ENCODE measurements at places on chromosomes 11 and 22.
A peak's percentile ranks its signal among the peaks of the same experiment; 100 is the strongest.

DNA sequence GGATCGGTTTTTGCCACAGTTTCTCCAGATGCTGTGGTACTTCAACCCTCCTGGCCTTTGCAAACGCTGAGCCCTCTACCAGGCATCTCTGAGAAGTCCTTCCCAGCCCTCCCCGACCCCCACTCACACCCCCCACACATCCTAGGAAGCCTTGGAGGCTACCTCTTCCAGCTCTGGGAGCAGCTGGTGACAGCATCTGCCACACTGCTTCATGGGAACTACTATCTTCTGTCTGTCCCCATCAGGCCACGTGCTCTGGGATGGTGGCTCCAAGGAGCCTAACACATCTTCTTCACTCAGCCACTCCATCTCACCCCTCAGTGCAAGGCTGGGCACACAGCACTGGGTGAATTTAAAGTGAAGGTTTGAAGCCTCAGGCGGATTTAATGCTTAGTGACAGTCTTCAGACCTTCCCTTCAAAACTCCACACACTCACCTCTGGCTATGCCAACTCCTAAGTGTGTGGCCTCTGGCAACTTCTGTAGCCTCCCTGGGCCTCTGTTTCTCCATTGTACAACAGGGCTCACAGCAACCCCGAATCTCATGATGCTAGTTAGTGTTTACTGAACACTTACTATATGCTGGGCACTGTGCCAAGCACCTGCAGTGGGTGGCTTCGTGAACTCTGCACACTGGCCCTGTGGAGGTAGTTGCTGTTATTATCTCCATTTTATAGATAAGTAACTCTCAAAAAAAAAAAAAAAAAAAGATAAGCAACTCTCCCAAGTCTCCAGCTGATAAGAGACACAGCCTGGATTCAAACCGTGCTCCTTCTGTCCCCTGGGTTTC lies 7.3 kb upstream of the TP53I11 start:
- DNase-seq, result peak; percentile 92

DNA sequence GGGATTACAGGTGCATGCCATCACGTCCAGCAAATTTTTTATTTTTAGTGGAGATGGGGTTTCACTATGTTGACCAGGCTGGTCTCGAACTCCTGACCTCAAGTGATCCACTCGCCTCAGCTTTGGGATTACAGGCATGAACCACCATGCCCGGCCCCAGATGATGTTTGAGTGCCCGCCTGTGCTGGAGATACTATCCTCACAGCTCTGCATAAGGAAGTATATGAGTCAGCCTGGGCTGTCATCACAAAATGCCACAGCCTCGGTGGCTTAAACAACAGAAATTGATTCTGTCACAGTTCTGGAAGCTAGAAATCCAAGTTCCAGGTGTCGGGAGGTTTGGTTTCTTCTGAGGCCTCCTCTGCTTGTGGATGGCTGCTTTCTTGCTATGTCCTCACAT lies 119.3 kb downstream of the OSBP2 start:
- no peak for DNase-seq

DNA sequence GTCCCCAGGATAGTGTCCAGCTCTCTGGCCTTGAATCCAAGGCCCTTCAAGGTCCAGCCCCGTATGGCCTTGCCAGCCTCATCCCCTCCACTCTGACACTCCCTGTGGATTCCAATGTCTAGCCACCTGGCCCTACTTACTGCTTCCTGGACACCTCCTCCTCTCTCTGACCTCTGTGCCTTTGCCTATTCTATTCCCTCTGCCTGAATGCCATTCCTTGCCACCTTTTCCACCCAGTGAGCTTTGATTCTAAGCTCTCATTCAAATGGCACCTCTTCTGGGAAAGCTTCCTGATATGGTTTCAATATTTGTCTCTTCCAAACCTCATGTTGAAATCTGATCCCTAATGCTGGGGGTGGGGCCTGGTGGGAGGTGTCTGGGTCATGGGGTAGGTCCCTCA lies 31.9 kb upstream of the TTLL12 start:
- DNase-seq, result no peak

- DNase-seq, result no peak
Measured at GRCh38 chr11:105863523-105863922, 158.5 kb downstream of the MSANTD4 start.

GRCh38 chr11:2203440-2204259 lies 32.0 kb upstream of the TH start:
- no peak for DNase-seq

- peak; percentile 89 for DNase-seq
Measured at GRCh38 chr22:23036684-23037428, 33.5 kb upstream of the GNAZ start.

GRCh38 chr11:68950270-68950669 lies 30.5 kb downstream of the MRGPRD start:
- peak; percentile 19 for DNase-seq

DNA sequence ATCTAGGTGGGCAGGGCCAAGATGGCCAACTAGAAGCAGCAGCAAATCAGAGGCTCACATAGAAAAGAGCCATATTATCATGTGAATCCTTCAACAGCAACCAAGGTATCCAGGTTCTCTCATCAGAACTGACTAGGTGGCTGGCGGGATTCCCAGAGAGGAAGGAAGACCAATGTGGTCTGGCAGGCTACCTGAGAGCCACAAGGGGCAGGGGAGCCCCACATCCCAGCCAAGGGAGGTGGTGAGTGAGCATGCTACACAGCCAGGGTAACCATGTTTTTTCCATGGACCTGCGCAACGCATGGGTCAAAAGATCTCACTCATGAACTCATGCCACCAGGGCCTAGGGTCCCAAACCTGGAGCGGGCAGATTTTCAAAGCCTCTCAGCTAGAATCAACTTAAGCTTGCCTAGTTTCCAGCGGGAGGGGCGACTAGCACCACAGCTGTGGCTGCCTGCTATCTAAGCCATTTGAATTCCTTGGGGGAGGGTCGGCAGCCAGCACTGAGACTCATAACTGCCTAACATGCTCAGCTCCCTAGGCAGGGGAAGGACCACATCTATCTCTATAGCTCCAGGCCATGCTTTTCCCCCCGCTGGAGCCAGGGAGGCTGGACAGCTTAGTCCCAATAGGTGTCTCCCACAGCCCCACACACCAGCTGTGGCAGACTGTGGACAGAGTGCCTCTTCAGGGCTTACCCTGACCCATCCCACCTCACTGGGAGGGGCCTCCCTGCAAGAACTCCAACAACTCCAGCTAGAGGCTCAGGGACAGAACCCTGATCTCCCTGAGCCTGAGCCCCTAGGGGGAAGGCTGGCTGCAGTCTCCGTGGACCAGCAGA lies 28.7 kb upstream of the CASP12 start:
- no peak for DNase-seq

- no peak for DNase-seq
Measured at GRCh38 chr11:7706377-7706776, at the start of gene OVCH2. Gene OVCH2 (minus strand): TSS chr11:7706477. CDS start chr11:7706394, 83 bp downstream.

- no peak for DNase-seq
Measured at GRCh38 chr11:10605941-10606381, 37.5 kb upstream of the LYVE1 start.

DNA sequence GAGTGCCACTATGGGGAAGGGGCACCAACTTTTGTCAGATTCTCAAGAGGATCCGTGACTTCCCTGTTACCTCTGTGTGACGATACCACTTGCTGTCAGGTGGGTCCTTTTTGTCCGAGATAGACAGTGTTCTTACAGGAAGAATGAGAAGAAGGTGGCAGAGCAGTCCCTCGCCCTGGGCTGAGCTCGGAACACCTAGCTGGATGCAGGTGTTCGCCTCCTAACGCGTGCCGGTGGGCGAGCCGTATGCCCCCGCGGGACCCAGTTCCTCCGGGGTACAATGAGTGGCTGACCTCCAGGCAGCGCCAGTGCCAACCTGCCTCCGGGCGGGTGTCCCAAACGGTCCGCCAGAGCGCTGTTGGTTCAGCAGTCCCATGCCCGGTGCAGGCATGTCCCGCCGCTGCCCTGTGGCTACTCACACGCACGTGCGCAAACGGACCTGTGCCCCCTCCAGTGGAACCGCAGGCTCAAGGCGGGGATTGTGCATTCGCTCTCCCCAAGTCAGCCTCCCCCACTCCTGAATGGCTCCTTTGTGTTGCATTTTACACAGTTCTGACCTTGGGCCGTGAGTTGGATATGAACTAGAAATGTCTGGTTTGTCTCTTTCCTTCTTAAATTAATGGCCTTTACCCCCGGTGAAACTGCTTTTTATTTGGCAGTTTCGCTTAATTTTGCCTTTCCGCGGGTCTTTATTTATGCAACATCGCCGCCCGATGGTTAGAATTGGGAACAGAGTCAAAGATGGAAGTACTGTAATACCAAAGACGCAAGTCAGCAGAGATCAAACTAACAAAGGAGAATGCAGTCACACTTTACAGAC lies 1.1 kb upstream of the ABTB2 start:
- peak; percentile 79 for DNase-seq

DNA sequence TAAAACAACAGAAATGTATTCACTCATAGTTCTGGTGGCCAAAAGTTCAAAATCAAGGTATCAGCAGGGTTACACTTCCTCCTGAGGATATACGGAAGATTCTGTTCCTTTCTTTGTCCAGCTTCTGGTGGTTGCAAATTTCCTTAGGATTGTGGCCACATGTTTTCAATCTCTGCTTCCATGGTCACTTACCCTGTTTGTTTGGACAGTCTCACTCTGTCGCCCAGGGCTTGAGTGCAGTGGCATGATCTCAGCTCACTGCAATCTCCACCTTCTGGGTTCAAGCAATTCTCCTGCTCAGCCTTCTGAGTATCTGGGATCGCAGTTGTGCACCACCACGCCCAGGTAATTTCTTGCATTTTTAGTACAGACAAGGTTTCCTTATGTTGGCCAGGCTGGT lies 534.3 kb downstream of the KCNA4 start:
- no peak for DNase-seq

DNA sequence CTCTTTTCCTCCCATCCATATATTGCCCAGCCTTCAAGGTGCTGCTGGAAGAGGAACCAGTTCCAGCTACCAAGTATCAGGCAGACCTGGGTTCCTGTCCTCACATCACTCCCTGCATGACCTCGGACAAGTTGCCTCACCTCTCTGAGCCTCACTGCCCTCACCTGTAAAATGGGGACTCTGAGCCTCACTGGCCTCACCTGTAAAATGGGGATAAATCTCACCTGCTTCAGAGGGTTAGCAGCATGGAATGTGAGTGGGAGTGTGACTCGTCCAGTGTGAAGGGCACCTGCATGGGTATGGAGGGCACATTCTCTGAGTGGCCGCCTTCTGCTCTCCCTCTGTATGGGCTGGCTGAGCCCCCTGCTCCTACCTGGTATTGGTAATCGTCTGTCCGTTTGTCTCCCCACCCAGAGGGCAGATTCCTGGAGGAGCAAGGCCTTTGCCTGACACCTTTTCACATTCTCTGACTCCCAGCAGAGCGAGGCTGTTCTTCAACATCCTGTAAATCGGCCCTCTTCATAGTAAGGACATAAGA lies 3.7 kb downstream of the GRIK4 start:
- DNase-seq, result no peak

DNA sequence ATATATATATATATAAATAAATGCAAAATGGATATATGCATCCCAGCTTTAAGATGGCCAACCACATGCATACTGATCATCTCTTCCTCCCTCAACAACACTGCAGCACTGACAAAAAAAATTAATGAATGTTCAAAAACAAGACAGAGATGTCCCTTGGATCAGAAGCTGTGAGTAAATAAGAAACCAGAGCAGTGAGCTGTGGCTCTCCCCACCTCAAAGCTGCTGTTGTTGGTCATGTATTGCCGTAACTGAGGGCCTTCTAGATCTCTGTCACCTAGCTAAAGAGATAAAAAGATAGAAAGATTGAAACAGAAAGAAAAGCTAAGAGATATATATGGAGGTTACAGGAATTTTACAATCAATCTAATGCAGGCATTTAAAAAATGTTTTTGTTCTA lies 15.5 kb upstream of the TMEM135 start:
- DNase-seq, result no peak

DNA sequence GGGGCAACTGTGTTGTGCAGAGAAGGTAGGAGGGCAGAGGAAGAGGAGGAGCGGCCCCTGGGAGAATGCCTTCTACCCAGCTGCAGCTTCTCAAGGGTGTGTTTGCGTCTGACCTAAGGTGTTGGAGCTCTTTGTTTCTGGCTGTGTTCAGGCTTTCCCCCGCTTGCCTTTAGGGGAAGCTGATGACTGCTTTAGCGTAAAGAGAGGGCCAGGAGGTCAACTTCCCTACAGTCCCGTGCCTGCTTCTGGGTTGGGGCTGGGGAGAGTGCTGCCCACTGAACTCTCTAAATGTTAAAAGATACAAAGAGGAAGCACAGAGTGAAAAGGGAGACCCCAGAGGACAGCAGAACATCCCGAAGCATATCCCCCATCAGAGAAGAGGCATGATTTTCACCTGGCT lies 99.2 kb downstream of the PTPRJ start:
- DNase-seq, result no peak

DNA sequence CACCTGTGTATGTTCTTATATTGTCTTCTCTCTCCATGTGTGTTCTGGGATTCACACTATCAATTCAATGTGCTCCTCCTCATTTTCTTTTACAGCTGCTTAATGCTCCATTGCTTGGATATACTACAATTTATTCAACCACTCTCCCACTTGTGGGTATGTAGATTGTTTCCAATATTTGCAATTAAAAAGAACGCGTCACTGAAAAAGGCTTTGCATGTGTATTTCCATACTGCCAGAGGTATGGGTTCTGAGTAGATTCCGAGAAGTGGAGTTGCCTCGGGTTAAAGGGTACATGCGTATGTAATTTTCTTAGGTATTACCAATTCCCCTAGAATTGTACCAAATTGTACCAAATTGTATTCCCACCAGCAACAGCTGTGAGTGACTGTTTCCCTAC lies 7.0 kb upstream of the CAPN5 start:
- DNase-seq, result no peak

DNA sequence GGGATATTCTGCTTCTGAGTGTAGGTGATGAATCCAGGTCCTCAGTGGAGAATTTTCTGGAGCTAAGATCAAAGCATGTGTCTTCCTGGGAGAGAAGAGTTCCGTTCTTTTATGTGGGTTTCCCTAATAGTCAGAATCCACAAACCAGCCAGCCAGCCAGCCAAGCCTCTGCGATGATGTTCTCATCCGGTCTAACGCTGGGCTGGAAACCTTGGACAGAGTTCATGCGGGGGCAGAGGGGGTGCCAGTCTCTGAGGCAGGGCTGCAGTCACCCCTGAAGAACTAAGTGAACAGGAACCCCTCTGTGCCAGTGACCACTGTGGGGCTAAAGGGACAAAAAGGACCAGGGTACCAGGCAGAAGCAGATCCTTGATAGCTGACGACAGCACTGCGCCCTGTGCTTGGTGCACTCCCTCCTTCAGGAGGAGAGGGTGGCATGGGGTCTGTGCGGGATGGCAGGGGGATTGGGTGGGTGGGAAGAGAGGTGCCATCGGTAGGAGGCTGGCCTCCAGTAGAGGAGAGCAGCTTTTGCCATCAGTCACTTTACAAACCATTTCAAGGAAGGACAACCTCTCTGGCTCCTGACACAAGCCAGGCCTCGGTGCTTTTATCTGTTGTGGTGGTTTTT lies 27.1 kb downstream of the ADAMTS15 start:
- no peak for DNase-seq
